Stomach (tissue), 19 donors: ENCODE measurements at places on chromosomes 6 and 20.

- peak; percentile 56 for DNase-seq
Measured at GRCh38 chr20:37095108-37095598, 644 bp downstream of the RBL1 start.

GRCh38 chr6:21707524-21708319 lies 114.2 kb downstream of the SOX4 start:
- DNase-seq: no peak

DNA sequence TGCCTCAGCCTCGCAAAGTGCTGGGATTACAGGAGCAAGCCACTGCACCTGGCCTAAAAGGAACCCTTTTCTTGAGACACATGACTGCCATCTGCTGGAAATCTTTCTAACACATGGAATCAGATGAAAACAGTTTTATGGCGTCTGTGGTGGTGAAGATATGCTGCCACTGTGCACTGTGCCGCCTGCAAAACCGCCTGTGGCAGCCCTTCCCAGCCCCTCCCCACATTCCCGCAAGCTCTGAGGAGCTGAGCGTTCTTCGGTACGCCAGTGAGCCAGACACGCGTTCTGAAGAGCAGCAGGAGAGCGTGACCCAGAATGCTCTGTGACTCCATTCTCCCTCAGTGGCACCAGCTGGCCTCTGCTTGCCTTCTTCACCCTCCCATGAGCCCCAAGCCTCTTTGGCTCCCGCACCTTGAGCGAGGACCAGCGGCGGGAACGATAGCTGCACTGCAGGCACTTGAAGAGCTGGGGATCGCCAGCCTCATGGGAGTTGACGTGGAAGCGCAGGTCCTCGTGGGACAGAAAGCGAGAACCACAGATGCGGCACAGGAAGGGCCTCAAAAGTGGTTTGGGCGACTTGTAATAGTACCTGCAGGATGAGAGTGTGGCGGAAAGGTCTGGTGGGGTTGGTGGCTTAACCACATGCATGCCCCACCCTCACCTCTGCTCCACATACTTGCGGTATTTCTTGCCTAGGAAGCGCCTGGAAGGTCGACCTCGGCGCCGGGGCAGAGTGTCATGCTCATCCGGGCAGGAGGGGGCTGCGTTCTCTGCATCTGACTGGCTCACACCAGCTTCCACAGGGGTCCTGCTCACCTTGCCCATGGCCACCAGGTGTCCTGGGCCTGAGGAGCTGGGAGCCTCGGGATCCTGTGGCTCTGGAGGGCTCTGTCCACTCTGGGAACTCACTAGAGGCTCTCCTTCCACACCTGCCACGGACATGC lies 8.7 kb downstream of the ZNF335 start:
- peak; percentile 79 for DNase-seq

DNA sequence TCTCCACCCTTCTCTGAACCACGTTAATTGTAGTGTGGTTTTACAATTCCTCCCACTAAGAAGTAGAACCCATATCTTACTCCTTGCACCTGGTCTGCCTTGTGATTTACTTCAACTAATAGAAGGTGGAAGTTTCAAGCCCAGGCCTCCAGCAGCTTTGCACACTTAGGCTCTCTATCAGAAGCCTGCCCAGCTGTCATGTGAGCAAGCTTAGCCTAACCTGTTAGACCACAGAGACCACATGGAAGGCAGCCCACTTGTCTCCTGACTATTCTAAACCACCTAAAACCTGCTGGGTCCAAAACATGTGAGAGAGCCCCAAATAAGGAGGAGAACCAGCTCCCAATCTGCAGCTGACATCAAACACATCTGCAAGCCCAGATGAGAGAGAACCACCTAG lies 127.6 kb upstream of the BTBD3 start:
- DNase-seq: no peak

DNA sequence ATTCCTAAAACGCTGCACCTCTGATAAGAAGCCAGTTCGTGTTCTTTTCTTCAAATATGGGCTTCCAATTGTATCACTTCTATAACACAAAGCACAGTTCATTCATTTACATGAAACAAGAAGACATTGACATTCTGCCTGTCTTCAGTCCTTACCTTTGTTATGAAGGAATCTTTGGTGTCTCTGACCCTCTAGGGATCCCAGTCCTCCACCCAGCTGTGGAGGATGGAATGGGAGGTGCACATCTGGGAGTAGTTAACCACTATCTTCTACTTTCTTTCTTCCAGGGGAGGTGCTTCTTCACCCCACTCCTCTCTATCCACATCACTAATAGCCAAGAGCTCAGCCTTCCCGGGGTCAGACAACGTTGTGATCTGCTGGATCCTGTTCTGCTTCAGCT lies 233.4 kb downstream of the CDC5L start:
- no peak for DNase-seq

GRCh38 chr6:30411515-30412207 lies 66.7 kb downstream of the RPP21 start:
- DNase-seq: peak; percentile 66

DNA sequence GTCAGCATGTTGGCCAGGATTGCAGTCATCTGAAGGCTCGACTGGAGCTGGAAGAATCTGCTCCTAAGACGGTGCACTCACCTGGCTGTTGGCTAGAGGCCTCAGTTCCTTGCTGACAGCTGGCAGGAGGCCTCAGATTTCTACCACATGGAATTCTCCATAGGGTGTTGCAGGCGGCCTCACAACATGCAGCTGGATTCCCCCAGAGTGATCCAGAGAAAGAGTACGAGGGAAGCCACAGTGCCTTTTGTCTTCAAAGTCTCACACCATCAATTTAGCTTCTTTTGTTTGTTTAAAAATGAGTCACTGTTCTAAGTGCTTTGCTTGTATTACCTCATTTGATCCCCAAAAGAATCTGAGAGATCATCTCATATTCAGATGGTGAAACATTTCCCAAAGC lies 65.5 kb upstream of the FYN start:
- no peak for DNase-seq

GRCh38 chr6:110352563-110353262 lies 5.4 kb downstream of the METTL24 start:
- no peak for DNase-seq

GRCh38 chr6:168250250-168250649 lies 69.3 kb downstream of the DACT2 start:
- DNase-seq: no peak

DNA sequence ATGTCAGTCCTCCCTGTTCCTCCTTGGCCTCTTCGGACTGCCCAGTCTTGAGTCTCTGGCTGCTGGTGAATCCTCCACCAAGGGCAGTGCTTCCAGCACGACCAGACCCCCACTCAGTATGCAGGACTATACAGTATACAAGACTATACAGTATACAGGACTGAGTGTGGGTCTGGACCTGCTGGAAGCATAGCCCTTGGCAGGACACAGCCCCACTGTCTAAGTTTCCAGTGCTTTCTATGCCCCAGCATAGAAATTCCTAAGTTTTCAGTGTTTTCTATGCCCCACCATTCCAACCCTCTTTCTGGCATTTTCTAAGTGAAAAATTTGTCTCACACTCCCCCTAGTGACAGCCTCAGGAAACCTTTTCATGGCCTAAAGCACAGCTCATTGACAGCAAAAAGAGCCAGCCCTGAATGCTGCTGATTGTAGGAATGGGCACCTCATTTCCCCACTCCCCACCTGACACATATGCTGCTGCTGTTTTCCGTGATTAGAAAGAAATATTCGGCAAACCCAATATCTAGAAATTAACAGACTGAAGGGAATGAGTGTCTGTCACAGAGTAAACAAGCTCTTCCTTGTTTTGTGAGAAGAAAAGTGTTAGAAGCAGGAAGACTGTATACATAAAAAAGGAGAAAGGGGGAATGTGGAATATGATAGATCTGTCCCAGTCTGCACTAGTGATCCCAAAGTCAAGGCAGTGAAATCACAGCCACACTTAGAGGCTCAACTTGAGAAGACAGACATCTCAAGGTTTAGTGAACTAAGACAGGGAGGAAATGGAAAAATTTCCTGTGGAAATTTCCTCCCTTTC lies 206.9 kb downstream of the IBTK start:
- no peak for DNase-seq
